ENCODE measurements at places on chromosomes 6 and 20.

- no peak for DNase-seq
Observed at GRCh38 chr6:24666097-24666640, 530 bp downstream of the TDP2 start.

DNA sequence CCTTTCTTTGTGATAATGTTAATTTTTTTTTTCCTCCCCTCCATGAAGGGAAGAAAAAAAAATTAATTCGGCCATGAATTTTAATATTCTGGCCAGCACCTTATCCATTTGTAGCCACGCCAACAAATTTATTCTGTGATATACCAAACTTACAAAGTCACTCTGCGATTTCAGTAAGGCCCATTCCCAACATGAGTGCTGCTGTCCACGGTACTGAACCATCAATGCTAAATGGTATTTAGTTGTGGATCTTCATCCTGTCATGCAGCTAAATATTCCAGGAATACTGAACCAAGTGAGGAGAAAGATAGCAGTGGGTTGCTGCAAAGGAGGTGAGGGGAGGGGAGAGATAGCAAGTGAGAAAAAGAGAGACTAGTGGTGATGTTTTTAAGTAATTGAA lies 19.5 kb upstream of the RSPH4A start:
- no peak for DNase-seq

- no peak for DNase-seq
Observed at GRCh38 chr6:53360093-53360912, 11.6 kb upstream of the ELOVL5 start.

- peak; percentile 30 for DNase-seq
Observed at GRCh38 chr20:25750765-25751696, 54.4 kb upstream of the ZNF337 start.

DNA sequence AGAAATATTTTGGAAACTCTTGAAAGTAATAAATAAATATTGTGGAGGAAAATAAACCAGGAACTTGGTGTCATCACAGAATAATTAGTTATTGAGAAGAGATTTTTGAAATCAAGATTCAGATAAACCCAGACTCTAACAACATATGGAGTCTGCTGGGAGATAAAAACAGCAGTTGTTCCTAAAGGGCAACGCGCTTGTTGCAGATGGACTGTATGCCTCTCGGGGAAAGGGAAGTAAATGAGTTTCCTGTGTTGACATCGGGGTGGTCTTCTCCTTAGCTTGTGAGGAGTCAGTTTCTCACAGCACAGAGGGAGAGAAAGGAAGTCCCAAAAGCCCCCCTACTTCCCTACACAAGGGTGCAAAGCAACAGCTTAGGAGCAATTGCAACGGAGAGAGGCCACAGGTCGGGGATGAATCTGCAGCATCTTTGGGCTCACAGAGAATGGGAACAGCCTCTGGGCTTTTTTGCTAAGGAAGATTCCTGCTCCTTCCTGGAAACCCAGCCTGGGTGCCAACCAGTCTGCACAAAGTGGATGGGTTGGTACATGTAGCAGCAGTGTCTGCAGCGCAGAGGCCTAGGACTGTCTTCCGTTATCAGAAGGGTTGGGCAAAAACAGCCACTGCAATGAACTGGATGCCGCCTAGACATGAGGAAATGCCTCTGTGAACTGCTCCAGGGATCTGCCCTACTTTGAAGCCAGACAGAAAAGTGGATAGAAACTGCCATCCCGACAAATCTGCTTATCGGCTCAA lies 603.0 kb upstream of the NRSN1 start:
- DNase-seq: no peak

- no peak for DNase-seq
Observed at GRCh38 chr20:37673444-37673843, 20.4 kb upstream of the CTNNBL1 start.

DNA sequence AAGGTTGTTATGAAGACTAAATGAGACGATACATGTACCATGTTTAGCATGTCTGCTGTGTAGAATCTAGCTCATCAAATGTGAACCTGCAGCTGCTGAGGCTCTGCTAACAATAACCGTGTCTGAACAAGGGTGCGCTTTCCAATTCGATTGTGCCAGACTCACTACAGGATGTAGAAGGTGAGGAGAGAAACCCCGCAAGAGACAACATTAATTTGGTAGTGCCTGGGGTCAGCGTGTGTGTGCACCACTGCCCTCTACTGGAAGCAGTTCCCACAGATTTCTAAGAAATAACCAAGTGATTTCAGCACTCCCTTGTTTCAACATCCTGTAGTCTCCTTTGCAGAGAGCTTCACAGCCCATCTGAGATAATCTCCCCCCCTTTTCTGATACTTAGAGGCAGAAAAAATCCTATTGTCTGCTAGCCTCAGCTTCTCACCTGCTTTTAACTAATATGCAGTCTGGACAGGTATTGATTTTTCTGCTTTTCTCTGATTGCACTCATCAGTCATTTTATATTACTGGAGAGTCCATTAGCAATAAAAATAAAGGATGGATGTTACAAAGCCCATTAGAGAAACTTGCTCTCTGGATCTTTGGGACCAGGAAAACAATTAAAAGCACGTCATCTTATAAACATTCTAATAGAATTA lies 96.7 kb upstream of the BACH2 start:
- DNase-seq: no peak

GRCh38 chr20:5191829-5192569 lies 65.2 kb downstream of the CDS2 start:
- DNase-seq: no peak

- DNase-seq: no peak
Observed at GRCh38 chr6:9225441-9225871, 790.1 kb upstream of the SLC35B3 start.

DNA sequence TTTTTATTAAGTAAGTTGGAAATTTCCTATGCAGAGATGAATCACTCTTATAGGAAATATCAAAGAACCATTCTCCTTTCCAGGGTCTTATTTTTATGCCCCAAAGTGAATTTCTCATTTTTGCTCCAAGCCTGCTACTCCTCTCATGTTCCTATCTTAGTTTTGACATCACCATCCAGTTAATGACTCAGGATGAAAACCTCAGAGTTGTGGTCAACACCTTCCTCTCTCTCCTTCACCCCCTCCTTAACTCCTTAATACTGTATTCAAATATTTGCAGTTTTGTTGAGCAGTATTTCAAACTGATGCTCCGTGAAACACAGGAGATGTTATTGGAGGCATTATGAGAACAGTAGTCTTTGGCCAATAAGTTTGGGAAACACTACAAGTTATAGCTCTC lies 64.1 kb downstream of the NRN1 start:
- no peak for DNase-seq

- no peak for DNase-seq
Observed at GRCh38 chr6:56734335-56734734, 91.6 kb upstream of the DST start.

- DNase-seq: no peak
Observed at GRCh38 chr6:139425780-139426179, 51.3 kb upstream of the CITED2 start.

GRCh38 chr6:144338951-144339700 lies 54.0 kb downstream of the UTRN start:
- no peak for DNase-seq

GRCh38 chr20:621125-621756 lies 11.1 kb upstream of the TCF15 start:
- DNase-seq: no peak

- no peak for DNase-seq
Observed at GRCh38 chr6:139251045-139251690, 40.6 kb downstream of the TXLNB start.

DNA sequence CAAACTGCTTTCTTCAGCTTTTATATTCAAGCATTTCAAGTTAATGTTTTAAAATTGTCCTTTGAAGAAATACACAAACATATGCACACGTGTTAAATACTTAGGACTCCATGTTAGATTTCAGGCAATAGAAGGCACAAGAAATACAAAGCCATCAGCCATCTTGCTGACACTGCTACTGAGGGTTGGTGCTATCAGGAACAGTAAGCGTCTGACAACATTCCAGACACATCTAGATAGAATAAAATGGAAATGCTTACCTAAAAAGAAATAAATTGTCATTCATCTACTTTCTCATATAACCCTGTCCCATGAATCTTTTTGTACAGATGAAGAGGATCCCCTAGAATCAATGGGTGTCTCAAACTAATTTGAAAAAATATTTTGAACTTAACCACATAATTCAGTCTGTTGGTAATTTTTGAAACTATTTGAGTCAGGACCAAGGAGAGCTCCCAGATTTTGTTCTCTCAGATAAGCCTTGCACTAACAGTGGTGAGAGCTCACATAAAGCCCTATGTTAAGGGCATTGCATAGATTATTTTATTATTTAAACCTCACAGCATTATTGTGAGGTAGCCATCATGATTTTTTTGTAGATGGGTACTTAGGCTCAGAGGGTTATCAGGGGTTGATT lies 631.1 kb upstream of the POU3F2 start:
- no peak for DNase-seq

GRCh38 chr6:25061289-25061936 lies 125.7 kb upstream of the RIPOR2 start:
- DNase-seq: no peak

DNA sequence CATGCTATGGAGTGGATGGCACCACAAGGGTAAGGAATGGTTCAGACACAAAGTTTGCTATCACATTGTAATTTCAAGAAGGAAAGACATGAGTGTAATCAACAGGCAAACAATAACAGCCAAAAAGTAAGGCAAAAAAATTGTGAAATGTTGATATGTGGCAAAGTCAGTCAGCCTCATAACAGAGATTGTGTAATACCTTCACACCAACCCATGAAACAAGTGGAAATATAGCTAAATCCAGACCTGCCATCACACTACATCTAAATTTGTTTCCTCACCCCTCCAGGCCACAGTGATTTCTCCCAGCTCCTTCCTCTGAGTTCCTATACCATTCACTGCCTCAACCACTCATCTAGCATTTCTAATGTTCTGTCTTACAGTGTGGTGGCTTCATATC lies 37.3 kb downstream of the SIM1 start:
- DNase-seq: no peak

GRCh38 chr20:43194137-43194536 lies 4.4 kb upstream of the PTPRT start:
- no peak for DNase-seq

GRCh38 chr20:32344835-32345506 lies 13.2 kb upstream of the ASXL1 start:
- DNase-seq: no peak

DNA sequence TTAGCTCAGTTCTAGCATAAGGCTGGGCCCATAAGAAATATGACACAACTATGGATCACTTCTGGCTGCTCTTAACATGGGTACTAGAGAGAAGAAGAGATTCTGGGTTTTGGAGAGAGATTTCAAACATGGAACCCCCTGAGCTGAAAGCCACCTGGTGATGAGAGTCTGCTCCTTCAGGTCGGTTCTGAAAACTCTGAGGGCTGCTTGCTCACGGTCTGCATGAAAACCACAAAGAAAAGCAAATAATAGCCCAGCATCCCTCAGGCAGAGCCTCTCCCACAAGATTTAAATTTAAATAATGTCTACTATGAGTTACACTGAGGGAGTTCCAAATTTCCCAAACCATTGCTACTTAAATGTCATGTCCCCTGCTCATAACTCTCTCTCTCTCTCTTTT lies 301.5 kb downstream of the BMP7 start:
- DNase-seq: no peak

GRCh38 chr6:159359581-159360297 lies 190.5 kb downstream of the FNDC1 start:
- DNase-seq: no peak

DNA sequence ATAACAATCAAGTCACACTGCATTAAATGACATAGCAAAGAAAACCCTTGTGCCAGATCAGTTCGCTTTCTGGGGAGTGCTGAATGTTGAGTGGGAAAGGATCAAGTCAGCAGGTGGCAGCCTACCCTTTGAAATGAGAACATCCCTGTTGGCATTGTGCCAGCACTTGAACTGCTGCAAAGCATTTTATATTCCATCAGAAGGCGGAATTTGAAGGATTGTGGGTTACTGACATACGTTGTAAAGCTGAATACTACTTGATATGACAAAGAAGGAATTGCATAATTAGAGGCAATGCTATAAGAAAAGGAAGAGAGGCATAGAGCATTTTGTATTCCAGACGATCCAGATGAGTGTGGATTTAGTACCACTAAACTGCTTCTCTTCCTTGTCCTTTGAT lies 26.5 kb downstream of the BCKDHB start:
- no peak for DNase-seq

DNA sequence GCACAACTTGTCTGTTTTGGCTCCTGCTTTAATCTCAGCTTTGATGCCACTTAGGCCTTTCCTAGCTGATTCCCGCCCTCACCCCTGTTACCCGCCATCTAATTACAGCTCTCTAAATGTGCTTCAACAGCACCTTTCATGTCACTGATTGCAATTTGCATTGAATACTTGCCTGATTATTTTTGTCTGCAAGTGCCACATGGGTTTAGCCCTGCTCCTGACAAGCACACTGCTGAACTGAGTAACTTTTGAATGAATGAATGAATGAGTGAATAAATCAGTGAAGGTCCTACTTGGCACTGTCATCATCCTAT lies 591 bp upstream of the DCBLD1 start:
- DNase-seq: no peak

DNA sequence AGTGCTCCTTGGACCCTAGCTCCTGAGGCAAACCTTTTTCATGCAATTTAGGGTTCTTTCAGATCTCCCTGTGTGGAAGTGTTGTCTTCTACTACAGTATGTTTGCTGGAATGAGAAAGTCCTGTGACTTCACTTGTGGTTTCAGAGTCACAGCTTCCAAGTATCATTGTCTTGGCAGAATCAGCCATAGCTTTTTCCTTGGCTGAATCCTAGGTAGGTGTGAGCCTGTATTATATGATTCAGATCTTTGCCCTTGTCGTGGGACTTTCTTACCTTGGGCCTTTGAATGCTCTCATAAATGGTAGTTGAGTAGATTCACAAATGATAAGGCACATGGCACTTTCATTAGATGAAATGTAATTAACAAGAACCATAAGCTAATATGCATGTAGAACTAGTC lies 16.5 kb downstream of the CARMIL1 start:
- DNase-seq: no peak

- DNase-seq: no peak
Observed at GRCh38 chr20:38676576-38676975, 47.7 kb upstream of the SLC32A1 start.

- DNase-seq: no peak
Observed at GRCh38 chr6:1212919-1213318, 99.0 kb upstream of the FOXQ1 start.

DNA sequence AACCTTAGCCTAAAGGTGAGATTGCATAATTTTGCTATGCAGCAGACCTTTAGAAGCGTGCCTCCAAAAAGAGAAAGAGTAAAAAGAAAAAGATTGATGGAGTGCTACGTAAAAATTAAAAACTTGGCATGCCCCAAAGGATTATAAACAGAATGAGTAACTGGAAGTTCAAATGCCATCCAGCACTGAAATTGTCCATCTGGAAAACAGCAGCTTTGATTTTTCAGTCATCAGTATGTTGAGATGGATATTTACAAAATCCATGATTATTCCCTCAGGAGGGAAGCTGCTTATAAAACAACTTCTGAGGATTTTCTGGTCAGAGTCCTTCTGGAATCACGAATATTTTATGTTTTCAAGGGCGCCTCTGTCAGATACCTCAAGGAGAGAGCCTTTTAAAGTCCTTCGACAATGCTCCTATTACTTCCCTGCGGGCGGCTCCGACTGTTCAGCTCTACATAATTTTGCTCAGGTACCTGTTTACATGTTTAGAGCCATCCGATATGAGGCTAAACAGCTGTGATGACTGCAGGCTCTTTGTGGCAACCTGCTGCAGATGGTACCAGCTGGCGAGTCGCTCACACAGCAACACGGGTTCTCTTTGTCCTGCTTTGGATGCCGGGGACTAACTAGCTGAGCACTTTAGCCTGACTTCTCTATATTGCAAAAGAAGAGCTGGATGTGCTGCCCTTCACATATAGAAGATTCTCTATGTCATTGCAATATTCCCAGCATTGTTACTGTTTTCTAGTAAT lies 83.3 kb downstream of the RCAN2 start:
- DNase-seq: no peak

GRCh38 chr6:34506718-34507117 lies 40.8 kb downstream of the PACSIN1 start:
- no peak for DNase-seq
